ENCODE measurements at places on chromosomes 7 and 10.

GRCh38 chr7:37047260-37047659, 323.0 kb upstream of the AOAH start:
- no peak for DNase-seq

- no peak for DNase-seq
These were observed 6.9 kb downstream of the PAPOLB start for GRCh38 chr7:4854916-4855315.

DNA sequence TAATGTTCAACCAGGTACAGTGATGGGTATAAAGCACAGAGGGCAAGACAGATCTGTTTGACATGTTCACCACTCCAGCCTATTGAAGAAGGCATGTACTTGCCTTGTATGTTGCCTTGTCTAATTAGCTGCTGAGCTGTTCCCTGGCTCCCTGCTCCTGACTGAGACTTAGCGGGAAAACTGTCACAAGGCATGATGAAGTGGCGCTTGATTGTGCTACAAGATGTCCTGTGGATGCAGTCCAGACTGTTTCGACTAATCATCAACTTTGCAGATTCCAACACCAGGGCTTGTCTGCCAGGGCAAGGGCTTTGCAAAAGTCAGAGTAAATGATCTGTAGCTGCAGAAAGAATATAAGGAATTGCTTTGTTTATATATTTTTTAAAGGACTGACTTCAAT, 136.2 kb upstream of the NRBF2 start:
- no peak for DNase-seq

GRCh38 chr7:127665922-127666321, 13.9 kb downstream of the SND1 start:
- DNase-seq = no peak

- no peak for DNase-seq
These were observed 118.0 kb downstream of the ARL5B start for GRCh38 chr10:18777258-18777657.

DNA sequence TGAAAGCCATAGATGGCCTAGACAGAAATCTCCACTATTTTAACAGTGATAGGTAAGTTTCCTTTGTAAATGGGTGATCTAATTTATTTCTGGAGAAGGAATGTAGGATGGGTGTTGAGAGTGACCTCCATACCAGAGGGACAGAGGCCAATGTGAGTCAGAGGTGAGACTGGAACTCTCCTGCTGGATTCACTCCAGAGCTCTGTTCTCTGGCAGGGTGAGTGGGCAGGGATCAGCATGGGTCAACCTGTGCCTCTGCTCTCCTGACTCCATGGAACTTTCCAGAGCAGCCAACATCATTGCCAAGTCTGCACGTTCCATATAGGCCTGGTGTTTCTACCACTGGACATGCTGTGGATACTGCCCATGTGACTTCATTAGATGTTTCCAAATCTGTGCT, 11.4 kb downstream of the AKR1C3 start:
- no peak for DNase-seq

DNA sequence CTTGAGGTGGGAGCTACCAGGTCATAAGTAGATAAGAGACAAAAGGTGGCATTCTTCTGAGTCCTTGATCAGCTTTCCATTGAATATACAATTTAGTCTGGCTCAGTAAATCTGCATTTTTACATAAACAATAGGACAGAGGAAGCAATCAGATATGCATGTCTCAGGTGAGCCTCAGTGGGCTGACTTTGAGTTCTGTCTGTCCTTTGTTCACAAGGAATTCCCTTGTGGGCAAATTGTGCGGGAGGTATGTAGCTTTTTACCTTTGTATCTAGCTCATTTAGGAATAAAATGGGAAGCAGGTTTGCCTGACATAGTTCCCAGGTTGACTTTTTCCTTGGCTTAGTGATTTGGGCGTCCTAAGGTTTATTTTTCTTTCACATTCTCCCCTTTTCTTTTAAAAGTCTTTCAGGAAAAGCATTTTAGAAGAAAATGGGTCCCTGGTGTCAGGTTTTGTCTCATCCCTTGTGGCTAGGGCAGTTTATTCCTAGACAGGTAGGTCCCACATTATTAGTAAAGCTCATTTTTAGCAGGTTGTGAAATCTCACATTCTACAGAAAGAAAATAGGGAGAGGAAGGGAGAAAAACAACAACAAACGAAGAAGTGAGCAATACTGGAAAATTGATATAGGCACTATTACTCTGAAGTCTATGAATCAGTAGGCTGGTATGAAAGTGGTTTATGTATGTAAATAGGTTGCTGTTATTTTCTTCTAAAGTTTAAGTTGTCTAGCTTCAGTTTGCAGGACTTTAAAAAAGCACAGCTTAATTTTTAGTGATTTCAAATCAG, 16.5 kb downstream of the SPAM1 start:
- DNase-seq = no peak

DNA sequence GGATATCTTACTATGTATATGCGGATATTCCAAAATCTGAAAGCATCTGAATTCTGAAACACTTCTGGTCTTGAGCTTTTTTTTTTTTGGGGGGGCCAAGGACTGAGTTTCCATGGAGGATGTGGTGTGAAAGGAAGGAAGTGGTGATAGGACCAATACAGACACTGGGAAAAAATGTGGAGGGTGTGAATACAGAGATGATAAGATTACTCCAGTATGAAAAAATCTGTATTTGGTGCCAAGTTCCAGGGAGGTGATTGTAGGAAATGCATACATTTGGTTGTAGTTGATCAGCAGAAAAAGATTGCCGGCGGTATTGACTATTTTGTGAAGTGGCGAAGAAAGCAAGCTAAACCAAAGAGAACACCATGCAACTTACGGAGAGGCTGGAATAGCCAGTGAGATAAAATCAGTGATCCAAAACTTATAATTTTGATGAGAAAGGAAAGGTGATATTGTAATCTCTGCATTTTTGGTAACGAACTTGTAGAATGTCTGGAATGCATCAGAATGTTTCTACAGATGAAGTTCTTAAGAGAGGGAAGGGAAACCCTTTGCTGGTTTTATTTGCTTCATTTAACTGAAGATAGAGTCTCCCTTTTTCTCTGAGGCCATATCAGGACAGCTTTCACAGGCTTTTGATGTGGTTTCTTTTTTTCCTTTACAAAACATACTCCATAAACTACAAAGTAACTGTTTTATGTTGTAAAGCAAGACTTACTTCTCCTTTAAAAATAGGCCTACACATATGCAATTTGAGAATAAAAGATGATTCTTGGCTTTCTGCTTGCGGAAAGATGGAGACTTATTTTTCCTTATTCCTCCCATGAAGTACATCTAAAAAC, 6.0 kb downstream of the WDR37 start:
- no peak for DNase-seq

GRCh38 chr10:124748953-124749645, 4.9 kb upstream of the FAM53B start:
- no peak for DNase-seq
